NB4 (cell line): ENCODE measurements at places on chromosomes 16 and 17.

- no peak for DNase-seq
Measured at GRCh38 chr17:15514469-15514868, 47.0 kb upstream of the CDRT4 start.

DNA sequence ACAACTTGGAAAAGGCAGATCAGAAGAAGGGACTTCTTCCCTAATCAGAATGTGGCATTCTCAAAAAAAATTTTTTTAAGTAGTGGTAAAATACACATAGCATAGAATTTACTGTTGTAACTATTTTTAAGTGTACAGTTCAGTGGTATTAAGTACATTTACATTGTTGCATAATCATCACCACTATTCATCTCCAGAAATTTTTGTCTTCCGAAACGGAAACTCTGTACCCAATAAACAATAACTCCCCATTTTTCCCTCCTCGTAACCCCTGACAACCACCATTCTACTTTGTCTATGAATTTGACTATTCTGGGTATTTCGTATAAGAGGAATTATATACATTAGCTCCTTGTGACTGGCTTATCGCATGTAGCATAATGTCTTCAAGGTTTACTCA lies 18.9 kb downstream of the METTL9 start:
- no peak for DNase-seq

- peak; percentile 82 for DNase-seq
Measured at GRCh38 chr17:76405607-76405966, 21.2 kb downstream of the SPHK1 start.

- no peak for DNase-seq
Measured at GRCh38 chr17:57806167-57806830, 43.5 kb downstream of the MRPS23 start.

GRCh38 chr16:57844416-57845030 lies 42.2 kb upstream of the KIFC3 start:
- no peak for DNase-seq

GRCh38 chr17:77610972-77611521 lies 347.5 kb upstream of the TNRC6C start:
- DNase-seq: no peak

DNA sequence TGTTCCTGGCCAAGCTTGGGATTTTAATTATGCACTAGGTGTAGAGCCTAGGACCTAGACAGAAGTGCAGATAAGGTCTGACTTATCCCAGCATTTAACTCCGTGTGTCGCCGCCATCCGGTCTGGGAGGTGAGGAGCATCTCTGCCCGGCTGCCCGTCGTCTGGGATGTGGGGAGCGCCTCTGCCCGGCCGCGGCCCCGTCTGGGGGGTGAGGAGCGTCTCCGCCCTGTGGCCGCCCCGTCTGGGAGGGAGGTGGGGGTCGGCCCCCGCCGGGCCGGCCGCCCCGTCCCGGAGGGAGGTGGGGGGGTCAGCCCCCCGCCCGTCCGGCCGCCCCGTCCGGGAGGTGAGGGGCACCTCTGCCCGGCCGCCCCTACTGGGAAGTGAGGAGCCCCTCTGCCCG lies 7.1 kb upstream of the B4GALNT2 start:
- DNase-seq: no peak

DNA sequence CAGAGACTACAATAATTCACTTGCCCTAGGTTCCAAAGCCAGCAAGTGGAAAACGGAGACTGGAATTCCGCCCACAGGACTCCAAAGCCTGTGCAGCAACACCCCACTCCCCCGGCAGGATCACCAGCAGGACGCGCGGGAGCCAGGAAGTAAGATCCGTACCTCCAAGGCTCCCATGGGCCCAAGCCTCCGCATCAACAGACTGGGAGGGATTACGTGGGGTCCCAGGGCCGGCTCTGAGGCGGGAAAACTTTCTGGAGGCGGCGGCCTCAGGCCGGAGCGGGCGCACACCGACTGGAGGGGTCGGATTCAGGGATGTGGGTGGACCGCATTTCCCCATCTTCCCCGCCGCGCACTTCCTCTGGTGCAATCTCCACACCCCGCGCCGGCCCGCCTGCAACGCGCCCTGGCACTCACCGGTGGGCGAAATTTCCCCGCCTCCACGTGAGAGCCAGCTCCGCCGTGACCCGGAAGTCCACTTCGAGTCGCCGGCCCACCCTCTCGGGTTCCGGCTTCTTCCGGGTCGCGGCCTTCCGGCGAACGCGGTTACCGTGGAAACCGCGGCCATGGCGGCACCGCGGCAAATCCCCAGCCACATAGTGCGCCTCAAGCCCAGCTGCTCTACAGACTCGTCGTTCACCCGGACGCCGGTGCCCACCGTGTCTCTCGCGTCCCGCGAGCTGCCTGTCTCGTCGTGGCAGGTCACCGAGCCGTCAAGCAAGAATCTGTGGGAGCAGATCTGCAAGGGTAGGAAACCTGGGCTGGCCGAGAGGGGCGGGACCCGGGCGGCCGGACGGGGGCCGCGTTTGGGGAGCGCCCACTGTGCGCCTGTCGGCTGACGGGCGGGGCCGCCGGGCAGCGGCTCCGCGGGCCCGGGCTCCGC lies at the start of the genes IQCK and KNOP1:
TSS of gene IQCK (plus strand) at position 531 of the 883 bp plus-strand sequence. CDS start at position 567, 36 bp downstream.
TSS of gene KNOP1 (minus strand) at position 487 of the 883 bp plus-strand sequence. CDS start 3,192 bp downstream, outside the sequence.
- peak; percentile 93 for DNase-seq

GRCh38 chr16:229731-230281 lies 557 bp upstream of the LUC7L start:
- DNase-seq: no peak

DNA sequence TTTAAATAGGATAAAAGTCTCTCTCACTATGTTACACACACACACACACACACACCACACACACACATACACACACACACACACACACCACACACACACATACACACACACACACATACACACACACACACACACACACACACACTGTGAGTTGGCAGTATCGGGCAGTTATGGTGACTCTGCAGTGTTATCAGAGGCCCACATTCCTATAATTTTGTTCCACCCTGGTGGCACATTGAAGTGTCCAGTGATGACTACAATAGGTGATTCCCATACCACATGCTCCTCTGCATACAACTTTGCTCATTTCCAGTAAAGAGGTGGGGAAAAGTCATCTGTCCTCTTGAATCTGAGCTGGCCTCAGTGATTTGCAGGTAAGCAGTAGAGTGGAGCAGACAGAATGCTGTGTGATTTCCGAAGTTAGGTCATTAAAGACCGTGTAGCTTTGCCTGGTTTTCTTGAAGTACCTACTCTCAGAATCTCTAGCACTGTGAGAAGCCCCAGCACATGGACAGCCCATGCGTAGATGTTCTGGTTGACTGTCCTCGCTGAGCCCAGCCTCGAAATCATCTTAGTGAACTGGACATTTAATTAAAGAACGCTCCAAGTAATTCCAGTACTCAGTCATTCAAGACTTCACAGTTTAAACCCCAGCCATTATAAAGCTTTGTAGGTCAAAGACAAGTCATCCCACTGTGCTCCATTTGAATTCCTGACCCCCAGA lies 836.6 kb upstream of the SOX9 start:
- DNase-seq: no peak

GRCh38 chr17:74603037-74603635 lies 11.1 kb upstream of the CD300LD start:
- peak; percentile 55 for DNase-seq

DNA sequence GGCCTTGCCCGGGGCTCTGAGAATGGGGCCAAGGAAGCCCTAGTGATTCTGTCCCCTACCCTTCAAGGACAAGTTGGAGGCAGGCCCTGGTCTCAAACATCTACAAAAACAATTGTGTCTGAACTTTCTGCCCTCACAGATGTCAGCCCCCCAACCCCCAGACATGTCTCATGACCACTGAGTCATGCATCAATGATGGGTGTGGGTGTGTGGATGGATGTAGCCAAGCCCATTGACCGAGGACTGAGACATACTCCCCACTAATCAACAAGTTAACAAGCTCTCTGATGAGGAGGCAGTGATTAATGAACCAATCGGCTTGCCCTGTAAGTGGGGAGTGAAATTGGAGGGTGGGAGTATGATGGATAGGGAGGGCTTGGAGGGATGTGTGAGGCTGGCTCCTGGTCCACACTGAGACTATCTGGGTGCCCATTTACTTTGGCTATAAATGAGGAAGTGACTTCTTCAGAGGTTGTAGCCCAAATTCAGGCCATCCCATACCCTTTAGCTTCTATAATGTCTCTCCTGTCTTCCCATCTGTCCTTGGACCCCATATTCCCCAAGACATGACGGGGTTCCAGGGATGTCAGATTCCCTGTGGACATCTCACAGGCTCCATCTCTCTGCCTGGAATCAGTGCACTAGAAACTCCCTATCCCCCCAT lies 97.1 kb upstream of the TMEM97 start:
- no peak for DNase-seq

- no peak for DNase-seq
Measured at GRCh38 chr17:78682363-78682762, 99.7 kb downstream of the CYTH1 start.

GRCh38 chr17:13563866-13564265 lies 37.9 kb downstream of the HS3ST3A1 start:
- no peak for DNase-seq

GRCh38 chr17:13508896-13509295 lies 92.8 kb downstream of the HS3ST3A1 start:
- DNase-seq: peak; percentile 13

DNA sequence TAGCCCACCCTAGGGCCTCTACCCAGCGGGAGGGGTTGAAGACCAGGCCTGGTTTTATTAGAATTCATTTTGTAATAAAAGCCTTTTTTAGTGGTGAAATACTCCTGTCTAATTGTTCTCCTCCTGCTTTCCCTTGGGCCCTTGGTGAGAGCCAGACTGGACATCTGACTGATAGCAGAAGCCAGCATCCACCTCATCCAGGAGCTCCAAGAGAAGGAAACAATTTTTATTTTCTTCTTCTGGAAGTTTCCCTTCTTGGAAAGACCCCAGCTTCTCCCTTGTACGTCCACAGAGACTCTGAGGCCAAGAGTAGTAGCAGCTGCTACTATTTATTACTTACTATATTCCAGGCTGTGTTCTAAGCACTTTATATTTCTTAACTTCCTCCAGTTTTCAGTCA lies 4.0 kb upstream of the PHKG2 start:
- DNase-seq: no peak

GRCh38 chr16:25988084-25988483 lies 296.3 kb downstream of the HS3ST4 start:
- no peak for DNase-seq

DNA sequence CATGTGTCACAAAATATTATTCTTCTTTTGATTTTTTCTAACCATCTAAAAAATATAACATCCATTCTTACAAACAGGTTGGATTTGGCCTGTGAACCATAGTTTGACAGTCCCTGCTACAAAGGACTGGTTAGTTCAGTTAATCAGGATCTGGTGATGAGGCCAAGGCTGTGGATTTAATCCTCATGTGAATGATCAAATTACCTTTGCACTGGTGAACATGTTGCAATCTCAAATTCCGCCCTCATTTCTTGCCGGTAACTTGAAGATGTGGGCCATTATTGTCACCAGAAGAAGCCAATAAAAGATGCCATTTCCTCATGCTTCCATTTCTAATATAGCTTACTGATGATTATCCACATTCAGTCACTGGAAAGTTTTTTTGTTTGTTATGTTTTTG lies 35.3 kb upstream of the YPEL2 start:
- DNase-seq: no peak

- no peak for DNase-seq
Measured at GRCh38 chr16:8733849-8734540, 59.6 kb downstream of the ABAT start.

DNA sequence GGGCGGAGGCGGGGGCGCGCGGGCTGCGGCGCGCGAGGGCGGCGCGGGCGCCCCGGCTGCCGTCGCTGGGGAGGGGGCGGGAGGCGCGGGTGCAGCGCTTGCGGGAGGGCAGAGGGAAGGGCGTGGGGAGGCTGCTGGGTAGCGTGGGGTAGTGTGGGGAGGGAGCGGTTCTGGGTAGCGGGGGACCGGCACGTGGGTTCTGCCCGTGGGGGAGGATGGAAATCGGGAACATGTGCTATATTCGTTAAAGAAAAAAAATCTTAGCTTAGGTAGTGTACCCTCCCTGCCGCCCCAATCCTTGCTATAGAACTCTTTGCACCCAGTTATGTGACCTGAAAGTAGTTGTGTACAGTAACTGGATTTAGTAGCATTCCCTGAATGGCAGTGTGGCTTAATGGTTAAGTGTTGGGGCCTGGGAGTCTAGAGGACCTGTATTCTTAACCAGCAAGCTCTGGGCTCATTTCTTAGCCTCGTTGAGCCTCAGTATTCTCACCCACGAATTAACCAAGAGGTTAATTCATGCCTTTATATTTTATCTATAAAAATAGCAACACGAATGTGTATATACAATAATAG lies 646 bp downstream of the RABEP1 start:
- DNase-seq: no peak

GRCh38 chr16:52544703-52545102 lies 2.2 kb downstream of the TOX3 start:
- DNase-seq: no peak

- no peak for DNase-seq
Measured at GRCh38 chr17:78524870-78525510, 52.2 kb downstream of the DNAH17 start.

GRCh38 chr16:13453938-13454553 lies 465.9 kb upstream of the ERCC4 start:
- peak; percentile 41 for DNase-seq

DNA sequence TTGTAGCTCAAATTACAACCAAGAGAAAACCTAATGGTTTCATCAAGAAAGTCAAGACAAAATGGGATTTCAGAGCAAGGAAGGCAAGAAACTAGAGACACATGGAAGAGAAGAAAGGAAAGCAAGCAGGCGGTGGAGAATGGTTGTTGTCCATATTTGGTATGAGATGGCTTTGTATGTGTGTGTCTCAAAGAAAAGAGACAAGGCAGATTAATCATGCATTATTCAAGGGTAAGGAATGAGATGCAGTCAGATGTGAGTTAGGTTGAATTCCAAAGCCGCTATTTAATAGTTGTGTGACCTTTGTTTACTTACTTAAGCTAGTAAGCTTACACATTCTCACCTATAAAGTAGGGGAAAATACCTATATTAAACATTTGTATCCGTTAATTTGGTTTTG lies 1029.6 kb downstream of the CDH11 start:
- DNase-seq: no peak

GRCh38 chr16:56246051-56246817 lies 54.9 kb downstream of the GNAO1 start:
- DNase-seq: no peak

DNA sequence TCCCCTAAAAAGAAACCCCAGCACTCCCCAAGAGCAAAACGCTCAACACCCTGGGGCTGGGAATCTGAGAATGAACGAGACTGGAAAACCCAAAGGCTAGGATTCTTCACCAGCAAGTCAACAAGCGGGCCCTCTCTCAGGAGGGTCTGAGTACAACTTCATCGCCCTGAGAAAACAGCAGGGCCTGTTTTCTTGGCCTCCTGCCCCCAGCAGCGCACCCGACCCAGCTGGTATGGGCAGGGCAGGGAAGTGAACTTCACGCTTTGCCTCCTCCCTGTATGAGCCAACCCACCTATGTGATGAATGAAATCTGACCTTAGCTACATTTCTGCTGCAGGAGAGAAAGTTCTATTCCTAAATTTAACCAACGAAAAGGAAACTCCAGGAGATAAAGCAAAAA lies 11.1 kb downstream of the NUDT16L1 start:
- no peak for DNase-seq

- no peak for DNase-seq
Measured at GRCh38 chr17:81573794-81574642, 21.9 kb upstream of the FAAP100 start.

- DNase-seq: peak; percentile 63
Measured at GRCh38 chr16:535446-536405, 8.2 kb downstream of the CAPN15 start.
